ENCODE measurements at places on chromosomes 3 and 15. TPM values are rescaled to one million over a fixed set of nuclear protein-coding genes. Genes with fewer than 3 reads are reported as not detected.

ABI3BP gene
- total RNA-seq, result 48.1 TPM

FAH gene
- 52.2 TPM for total RNA-seq

FBXL22 gene
- total RNA-seq, result 0.50 TPM

NANOGP8 gene
- total RNA-seq, result not detected

TMEM266 gene
- total RNA-seq, result 0.06 TPM

TIMP4 gene
- total RNA-seq, result 0.92 TPM

SCN11A gene
- total RNA-seq, result 0.13 TPM

SENP7 gene
- 19.6 TPM for total RNA-seq

CACNA2D3 gene
- 0.79 TPM for total RNA-seq

UBA3 gene
- 68.7 TPM for total RNA-seq

TMEM87A gene
- 63.8 TPM for total RNA-seq

ZNF385D gene
- 2.0 TPM for total RNA-seq

VWA5B2 gene
- 0.06 TPM for total RNA-seq

CPLX3 gene
- not detected for total RNA-seq

C3orf85 gene
- total RNA-seq, result not detected

PP2D1 gene
- total RNA-seq, result not detected

MITF gene
- 5.4 TPM for total RNA-seq

PLSCR5 gene
- total RNA-seq, result not detected

INSYN1 gene
- total RNA-seq, result 3.0 TPM

CKMT1B gene
- total RNA-seq, result not detected

KATNBL1 gene
- 33.4 TPM for total RNA-seq

FEZF2 gene
- not detected for total RNA-seq

COL6A5 gene
- not detected for total RNA-seq

CPN2 gene
- not detected for total RNA-seq

STAB1 gene
- 6.5 TPM for total RNA-seq

NR1I2 gene
- under 0.01 TPM for total RNA-seq

ITGB5 gene
- 583 TPM for total RNA-seq

KLF15 gene
- total RNA-seq, result 2.9 TPM

CMTM8 gene
- total RNA-seq, result 0.53 TPM

HACL1 gene
- 19.7 TPM for total RNA-seq

ARGFX gene
- not detected for total RNA-seq

TMED3 gene
- total RNA-seq, result 117 TPM

SLC12A1 gene
- not detected for total RNA-seq

PPIB gene
- total RNA-seq, result 1,108 TPM

SEC61A1 gene
- 293 TPM for total RNA-seq

STXBP5L gene
- total RNA-seq, result not detected

POTEB2 gene
- not detected for total RNA-seq

GJD2 gene
- not detected for total RNA-seq

PRKCD gene
- total RNA-seq, result 5.0 TPM

SCAMP5 gene
- total RNA-seq, result 1.7 TPM

NRROS gene
- total RNA-seq, result 2.9 TPM

DCUN1D1 gene
- 41.9 TPM for total RNA-seq

TM4SF18 gene
- total RNA-seq, result 2.7 TPM

NCKIPSD gene
- total RNA-seq, result 9.2 TPM

SETD5 gene
- total RNA-seq, result 26.7 TPM

CD96 gene
- under 0.01 TPM for total RNA-seq

ZNF148 gene
- total RNA-seq, result 27.9 TPM

Measured in aortic smooth muscle cell (primary cell).